Ascending aorta (tissue), 2 donors: ENCODE measurements at places on chromosomes 5 and 9. TPM values are rescaled to one million over a fixed set of nuclear protein-coding genes. Genes with fewer than 3 reads are reported as not detected.
A peak's percentile ranks its signal among the peaks of the same experiment; 100 is the strongest.

- no peak for DNase-seq
Measured at GRCh38 chr5:173334808-173335207, 6.6 kb upstream of the STC2 start.

DNA sequence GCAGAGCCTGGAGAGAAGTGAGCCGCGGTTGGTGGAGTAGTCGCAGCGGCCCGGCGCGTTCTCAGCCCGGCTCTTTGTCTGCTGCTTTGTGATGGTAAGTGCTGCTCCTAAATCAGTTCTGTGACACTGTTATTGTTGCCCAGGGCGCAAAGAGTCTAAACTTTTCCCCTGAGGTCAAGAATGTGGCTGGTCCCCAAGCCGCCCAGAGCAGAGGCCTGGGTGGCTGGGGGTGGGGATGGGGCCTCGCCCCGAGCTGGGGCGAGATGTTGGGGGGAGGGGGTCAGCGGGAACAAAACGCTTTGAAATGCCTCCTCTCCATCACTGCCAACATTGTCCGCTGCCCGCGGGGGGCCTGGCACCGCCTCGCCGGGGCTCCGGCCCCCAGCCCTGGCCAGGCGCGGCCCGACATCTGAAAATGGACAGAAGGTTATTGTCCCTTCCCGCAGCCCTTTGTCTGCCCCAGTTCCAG lies 11.7 kb upstream of the CERCAM start:
- no peak for DNase-seq

- peak; percentile 45 for DNase-seq
Measured at GRCh38 chr9:109012009-109012875, 1.1 kb downstream of the CTNNAL1 start.

- DNase-seq = no peak
Measured at GRCh38 chr9:116951588-116952435, 264.7 kb downstream of the TRIM32 start.

GRCh38 chr9:137195525-137196220 lies 4.9 kb downstream of the TPRN start:
- DNase-seq = no peak

HRH2 gene
- total RNA-seq = 7.5 TPM

PCDHA9 gene
- not detected for total RNA-seq

RBM27 gene
- 5.9 TPM for total RNA-seq

BTNL3 gene
- total RNA-seq = not detected

IL7R gene
- total RNA-seq = 6.6 TPM
